Eye (tissue), 1 donor: ENCODE measurements at places on chromosomes 16 and 17.

GRCh38 chr17:82278786-82279391 lies 5.4 kb upstream of the CSNK1D start:
- no peak for DNase-seq

DNA sequence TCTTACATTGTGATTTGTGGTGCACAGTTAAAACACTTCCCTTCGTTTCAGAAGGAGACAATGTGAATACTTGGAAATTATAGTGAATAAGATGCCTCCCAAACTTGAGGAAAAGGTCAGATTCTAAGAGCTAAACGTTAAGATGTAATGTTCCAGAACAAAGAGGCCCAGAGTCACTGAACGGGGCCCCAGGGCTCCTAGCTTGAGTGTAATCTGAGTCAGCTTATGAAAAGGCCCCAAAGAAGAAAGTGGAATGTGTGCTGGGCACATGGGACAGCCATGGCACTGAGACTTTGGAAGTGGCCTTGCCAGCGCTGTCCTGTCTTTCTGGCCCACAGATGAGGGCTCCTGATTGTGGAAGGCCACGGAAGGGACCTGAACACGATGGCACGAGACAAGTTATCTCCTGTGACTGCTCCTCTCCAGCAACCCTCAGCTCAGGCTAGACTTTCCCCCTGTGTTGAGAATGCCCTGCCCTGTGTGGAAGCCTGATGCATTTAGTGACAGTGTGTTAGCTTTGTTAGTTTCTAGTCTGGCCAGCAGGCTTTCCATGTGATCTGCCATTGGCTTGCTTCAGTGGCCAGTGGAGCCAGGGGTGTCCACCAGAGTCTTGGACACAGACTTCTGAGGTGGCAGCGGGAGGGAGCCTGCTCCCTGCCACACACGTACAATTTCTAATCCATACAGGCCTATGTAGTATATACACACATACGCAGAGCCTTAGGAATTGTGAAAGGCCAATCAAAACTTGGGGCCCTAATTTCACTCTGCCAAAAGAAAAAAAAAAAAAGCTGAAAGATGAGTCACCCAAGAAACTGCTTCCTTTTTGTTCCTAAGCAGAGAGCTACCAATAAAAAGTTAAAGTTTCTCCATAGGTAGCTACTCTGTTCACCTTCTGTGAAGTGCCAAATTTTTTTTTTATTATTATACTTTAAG lies 13.1 kb downstream of the SPATA33 start:
- no peak for DNase-seq

DNA sequence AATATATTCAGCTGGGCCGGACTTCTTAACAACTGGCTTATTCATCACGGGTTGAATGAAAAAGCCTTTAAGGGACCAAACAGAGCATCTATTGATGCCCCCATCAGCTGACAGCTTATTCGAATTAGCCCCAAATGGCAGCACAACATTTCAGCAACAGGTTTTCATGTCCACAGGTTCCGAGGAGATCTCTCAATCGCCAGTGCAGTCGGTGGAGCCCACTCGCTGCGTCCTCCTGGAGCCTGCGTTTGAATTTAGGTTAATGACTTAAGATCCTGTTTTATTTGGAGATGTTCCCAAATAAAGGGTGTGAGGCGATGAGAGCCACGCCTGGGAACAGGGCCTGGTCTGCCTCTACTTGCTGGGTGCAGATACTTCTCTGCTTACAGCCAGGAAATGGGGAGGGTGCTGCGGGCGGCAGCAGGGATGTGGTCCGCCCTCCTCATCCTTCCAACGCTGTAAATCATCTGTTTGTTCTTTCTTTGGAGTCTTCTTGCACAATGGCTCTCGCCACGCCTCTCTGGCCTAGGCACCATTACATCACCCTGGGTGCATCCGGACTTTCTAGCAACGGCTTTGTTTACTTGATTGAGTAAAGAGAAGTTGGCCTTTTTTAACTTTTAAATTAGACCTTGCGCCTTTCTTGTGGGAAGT lies 22.6 kb downstream of the NDE1 start:
- DNase-seq = peak; percentile 30

GRCh38 chr17:9648521-9649110 lies 3.3 kb downstream of the USP43 start:
- DNase-seq = no peak

GRCh38 chr17:46013502-46014165 lies 14.6 kb downstream of the STH start:
- DNase-seq = peak; percentile 74
